Glutamatergic neuron (in vitro differentiated cells): ENCODE measurements at places on chromosomes 1 and 21.

DNA sequence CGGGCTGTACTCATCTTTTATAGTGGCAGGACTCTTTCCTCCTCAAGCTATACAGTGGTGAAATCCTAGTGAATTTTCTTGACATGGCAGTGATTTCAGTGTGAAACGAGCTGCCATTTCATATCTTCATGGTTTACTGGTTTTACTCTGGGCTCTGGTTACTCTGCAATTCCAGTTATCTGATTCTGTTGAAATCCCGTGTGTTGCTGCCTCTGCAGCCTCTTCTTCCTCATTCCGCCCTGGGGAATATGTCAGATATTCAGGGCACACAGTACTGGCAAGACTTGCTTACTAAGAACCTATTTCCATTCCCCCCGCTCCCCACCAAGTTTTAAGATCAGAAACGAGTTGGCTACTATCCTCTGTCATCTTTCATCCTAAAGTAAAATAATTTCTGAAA, 7.9 kb upstream of the OR2B11 start:
- DNase-seq = no peak

DNA sequence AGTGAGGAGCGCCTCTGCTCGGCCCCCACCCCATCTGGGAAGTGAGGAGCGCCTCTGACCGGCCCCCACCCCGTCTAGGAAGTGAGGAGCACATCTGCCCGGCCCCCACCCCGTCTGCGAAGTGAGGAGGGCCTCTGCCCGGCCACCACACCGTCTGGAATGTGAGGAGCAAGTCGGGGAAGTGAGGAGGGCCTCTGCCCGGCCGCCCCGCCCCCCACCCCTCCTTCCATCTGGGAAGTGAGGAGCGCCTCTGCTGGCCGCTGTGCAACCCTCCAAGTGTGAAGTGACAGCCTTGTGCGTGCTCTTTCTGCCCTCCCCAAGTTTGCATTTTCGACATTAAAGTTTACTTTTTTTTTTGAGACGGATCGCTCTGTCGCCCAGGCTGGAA, 5.1 kb upstream of the ZZZ3 start:
- peak; percentile 44 for DNase-seq

DNA sequence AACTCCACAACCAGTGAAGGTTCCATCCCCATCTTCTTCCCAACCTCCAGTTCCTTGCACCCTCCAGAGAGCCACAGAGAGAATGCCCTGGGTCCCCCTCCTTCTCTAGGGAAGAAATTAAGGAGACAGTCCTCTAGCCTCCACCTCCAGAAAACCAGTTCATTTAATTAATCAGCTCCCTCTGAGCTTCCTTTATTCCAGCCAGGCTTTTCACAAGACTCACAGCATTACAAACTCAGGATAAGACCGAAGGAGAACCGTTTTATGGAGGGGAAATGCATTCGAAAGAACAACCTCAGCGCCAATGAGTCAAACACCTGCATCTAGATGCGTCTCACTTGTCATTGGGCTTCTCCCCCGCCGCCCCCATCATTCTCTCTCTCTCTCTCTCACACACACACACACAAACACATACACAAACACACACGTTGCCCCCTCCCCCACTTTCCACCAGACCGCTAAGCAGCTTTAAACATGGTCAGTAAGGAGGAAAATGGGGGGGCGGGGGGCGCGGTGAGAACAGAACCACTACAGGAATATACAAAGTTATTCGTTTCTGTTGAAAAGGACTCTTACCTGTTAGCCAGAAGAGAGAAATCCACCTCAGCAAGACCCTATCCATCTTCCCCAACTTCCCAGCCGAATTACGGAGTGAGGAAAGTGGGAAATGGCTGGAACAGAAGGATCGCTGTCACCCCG, 544 bp downstream of the ILDR2 start:
- DNase-seq = no peak

DNA sequence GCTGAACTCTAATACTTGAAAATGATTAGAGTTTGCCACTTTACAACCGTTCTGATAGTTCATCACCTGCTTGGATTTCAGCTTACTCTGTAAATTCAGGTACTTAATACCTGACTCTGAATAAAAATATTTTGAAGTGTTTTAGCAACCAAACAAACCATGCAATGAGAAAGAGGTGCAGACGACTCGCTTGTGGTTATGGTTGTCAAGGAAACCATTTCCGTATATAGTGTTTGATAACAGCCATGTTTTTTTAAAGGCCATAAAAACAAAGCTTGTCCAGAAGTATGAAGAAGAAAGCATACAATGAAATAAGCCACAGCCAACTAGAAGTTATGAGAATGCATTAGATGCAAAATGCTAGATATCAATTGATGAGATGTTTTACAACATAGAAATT, 167.2 kb upstream of the HMCN1 start:
- DNase-seq = no peak

GRCh38 chr1:114339379-114339778, 171.6 kb downstream of the TRIM33 start:
- DNase-seq = no peak

GRCh38 chr1:85128316-85128715, 72.5 kb downstream of the SYDE2 start:
- DNase-seq = no peak

- no peak for DNase-seq
Observed at GRCh38 chr1:183043872-183044854, 20.9 kb downstream of the LAMC1 start.

DNA sequence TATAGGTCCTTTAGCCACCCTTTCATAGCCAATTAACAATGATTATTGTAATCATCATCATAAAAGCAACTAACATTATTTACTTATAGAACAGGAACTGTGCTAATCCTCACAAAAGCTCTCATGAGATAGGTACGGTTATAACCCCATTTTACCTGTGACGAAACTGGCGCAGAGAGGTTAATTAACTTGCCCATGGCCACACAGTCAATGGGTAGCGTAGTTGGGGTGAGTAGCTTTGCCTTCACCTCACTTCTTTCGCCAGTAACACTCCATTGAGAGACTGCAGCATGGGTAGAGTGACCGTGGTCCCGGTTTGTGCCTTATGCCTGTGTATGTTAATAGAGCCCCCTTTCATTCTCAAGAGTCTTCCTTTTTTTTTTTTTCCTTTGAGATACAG, 10.3 kb downstream of the NIPAL3 start:
- DNase-seq = no peak

GRCh38 chr1:240152611-240153297, 61.1 kb downstream of the FMN2 start:
- DNase-seq = no peak

- DNase-seq = no peak
Observed at GRCh38 chr1:171468120-171468750, 17.1 kb upstream of the PRRC2C start.

GRCh38 chr1:82565546-82565945, 764.8 kb downstream of the ADGRL2 start:
- no peak for DNase-seq

GRCh38 chr1:204902671-204903070, 32.0 kb downstream of the NFASC start:
- DNase-seq = no peak

GRCh38 chr1:182649041-182649440, 35.3 kb downstream of the RGS8 start:
- no peak for DNase-seq

DNA sequence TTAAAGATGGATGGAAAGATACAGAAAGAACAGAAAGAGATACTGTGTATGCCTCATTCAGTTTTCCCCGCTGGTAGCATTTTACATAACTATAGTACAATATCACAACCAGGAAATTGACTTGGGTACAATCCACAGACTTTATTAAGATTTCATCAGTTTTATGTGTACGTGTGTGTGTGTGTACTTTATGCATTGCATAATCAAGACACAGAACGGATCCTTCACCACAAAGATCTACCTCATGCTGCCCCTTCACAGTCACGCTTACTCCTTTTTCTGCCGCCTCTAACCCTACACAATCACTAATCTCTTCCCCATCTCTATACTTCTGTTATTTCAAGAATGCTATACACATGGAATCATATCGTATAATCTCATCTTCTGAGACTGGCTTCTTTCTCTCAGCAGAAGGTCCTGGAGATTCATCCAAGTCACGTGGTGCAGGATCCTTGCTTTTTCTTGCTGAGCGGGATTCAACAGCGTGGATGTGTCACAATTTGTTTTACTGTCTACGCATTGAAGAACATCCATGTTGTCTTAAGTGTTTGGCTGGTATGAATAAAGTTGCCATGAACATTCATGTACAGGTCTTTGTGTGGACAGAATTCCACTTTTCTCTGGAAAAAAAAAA, 76.7 kb downstream of the SLC35F3 start:
- DNase-seq = no peak

- DNase-seq = no peak
Observed at GRCh38 chr1:39970274-39970673, 15.3 kb downstream of the MFSD2A start.

DNA sequence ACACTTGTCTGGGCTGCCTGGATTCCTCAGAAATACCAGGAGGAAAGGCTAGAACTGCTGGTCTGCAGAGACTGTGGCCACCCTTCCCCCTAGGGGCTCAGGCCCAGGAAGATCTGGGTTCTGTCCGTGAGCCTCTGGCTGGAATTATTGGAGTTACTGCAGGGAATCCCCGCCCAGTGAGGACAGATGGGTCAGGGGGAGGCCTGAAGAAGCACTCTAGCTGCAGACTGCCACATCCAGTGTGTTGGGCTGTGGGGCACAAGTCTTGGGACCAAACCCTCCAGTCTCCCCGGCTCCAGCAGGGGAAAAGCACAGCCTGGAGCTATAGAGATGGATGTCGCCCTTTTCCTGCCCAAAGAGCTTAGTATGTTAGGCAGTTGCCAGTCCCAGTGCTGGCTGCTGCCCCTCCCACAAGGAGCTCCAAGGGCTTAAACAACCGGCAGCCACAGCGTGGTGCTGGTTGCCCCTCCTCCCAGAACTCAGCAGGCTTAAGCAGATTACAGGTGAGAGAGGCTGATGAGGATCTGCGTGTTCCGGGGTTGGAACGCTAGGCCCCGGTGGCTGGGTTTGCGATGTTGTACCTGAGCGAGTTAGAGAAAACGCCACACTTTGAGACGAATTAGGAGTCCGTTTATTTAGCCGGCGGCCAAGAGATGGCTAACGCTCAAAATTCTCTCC, 255.5 kb upstream of the LRRC7 start:
- DNase-seq = no peak

- no peak for DNase-seq
Observed at GRCh38 chr1:100683448-100684349, 35.8 kb upstream of the VCAM1 start.

- no peak for DNase-seq
Observed at GRCh38 chr1:30242168-30242567, 481.2 kb downstream of the MATN1 start.

DNA sequence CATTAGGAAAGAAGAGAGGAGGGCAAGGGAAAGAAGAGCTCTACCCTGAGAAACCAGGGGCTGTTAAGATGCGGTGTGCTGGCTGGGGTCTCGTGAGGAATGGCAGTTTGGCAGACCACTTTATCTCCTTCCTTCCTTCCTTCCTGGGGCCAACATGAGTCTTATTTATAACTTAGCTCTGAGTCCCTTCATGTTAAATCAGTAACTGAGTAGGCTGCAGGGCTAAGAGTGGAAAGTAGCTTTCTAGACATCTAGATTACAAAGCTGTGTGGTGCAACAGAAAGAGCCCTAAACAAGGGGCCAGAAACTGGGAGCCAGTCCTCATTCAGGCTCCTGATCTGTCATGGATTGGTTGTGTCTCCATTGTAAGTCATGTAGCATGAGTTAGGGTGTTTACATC, 135.4 kb upstream of the DUSP10 start:
- DNase-seq = no peak

DNA sequence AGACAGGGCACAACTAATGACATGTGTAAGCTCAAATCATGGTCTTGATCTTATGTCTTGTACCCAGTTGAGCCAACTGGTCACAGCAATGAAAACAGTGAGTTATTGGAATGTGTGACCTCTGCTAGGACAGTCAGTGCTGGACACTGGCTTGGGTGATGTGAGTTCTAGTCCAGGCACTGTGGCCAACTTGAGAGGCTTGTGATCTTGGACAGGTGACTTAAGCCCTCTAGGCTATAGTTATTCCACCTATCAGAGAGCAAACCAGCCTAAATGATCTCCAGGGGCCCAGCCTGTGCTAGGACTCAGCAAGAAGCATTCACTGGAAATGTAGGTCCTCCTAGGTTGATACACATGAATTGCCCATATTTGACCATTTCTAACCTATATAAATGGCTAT, 1.1 kb downstream of the KCNE2 start:
- DNase-seq = no peak

DNA sequence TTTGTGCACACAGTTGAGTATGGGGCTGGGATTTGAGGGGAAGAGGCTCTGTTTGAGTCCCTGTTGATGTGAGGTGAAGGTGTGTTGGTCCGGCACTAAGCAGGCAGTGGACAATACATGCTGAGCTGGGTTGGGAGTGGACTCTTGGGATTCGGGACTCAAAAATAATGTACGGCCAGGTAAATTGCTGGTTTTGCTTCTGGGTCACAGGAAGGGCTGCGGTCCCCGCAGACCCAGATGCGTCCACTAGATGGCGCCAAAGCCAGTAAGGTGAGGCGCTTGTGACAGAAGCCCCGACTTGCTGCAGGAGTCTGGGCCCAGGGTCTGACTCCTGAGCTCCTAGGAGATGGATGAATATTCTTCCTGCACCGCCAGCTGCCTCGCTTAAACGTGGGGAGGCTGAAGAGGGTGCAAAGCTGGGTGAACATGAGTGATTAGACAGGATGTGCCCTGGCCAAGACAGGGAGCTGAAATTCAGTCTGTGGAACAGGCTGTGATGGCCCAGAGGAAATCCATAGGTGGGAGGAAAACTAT, 61.4 kb downstream of the ACBD3 start:
- DNase-seq = peak; percentile 94

DNA sequence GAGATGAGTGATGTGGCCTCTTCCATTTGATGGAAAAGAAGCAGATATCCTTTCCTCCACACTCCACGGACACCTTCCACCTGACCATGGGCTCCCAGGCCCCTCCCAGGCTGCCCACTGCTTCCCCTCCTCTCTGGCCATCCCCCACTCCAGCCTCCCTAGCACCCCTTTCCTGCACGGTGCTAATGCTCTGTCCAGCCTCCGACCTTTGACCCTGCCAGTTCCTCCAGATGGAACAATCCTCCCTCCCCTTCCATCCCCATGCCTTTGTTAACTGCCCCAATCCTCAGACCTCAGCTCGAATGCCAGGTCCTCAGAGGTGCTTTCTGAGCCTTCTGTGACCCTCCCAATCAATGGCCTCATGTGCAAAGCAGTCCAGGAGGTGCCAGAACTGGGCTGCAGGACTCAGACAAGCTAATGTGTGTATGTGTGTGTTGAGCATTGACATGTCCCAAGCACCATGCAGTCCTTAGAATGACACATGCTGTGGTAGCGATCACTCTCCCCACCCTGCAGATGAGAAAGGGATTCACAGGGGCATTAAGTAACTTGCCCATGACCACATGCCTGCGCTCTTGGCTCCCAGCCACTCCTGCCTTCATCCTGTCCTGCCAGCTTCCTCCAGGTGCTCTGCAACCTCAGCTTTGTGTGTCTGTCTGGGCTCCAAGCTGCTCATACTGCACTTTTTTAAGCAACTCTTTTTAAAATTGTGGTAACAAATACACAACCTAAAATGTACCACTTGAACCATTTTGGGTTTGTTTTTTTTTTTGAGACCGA, 63.5 kb upstream of the EDN2 start:
- DNase-seq = no peak

- DNase-seq = no peak
Observed at GRCh38 chr1:93701629-93702028, 20.0 kb upstream of the BCAR3 start.
